CD4-positive, alpha-beta T cell (primary cell): ENCODE measurements at places on chromosomes 12 and 14.

DNA sequence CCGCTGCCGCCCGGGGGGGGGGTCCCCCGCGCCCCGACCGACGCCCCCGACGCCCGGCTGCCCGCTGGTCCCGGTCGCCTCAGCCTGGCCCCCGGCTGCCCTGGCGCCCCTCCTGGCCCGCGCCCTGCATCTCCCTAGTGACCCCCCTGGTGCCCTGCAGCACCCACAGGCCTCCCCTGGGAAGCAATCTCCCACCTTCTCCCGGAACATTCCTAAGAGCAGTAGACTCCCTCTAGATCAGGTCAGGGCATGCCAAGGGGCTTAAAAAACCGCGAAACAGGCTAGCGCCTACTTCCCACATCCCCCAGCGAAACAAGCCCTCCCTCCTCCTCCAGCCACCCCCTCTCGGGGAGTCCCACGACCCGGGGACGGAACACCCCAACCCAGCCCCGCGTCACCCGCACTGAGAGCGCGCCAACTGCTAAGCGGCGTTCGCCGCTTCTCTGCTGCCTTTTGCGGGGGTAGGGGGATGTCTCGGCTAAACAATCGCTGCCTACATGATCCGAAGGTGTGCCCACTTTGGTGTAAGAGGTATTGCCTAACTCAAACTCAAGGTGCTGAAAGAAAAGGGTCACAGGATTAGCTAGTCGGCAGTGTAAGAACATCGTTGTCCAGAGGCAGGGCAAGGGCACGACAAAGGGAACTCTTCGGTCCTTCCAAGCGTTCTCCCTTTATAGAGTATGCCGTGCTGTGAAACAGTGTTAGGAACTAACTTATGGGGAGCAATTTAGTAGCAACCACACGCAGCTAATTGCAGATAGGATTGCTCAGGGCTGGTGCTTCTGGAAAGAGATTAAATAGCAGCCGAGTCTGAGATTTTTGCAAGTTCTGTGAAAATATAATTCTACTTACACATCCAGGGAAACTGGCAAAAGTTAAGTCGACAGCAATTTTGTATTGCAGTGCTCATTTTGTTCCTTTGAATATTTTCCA is 619 bp upstream of the NTN4 start:
- H3K4me3 ChIP-seq = peak overlapping the region; percentile 52
- no peak overlapping the region for H3K27ac ChIP-seq
- DNase-seq = peak; percentile 21
- H3K36me3 ChIP-seq = no peaks in the 10 kb centered on the region
- peaks cover 22% of the 10 kb centered on the region for H3K4me1 ChIP-seq

GRCh38 chr12:51051787-51052186 is 3.7 kb downstream of the LETMD1 start:
- H3K4me3 ChIP-seq = no peak overlapping the region
- H3K36me3 ChIP-seq = peaks cover 47% of the 10 kb centered on the region
- peaks cover 25% of the 10 kb centered on the region for H3K4me1 ChIP-seq
- DNase-seq = no peak

DNA sequence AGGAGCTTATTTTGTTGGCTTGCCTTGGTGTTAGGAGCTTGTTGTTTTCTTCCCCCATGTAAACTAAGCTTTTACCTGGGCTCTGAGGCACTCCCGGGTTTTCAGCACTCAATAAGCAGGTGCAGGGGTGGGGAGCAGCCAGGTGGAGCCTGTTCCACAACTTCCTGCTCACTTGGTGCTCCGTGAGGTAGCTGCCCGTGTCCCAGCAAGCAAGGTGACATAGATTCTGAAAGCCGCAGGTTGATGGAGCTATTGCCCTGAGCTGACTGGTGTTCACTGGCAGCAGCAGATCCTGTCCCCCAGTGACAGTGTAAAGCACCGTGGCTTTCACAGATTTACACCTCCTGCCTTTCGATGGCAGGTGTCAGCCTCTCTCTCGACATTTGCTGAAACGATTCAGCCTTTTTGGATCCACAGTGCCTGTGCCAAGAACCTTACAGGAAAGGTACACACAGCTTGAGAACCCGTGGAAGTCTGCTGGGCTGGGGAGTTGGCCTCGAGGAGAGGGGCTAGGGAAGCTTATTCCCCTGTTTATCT is 295.7 kb upstream of the FKBP4 start:
- no peaks in the 10 kb centered on the region for H3K4me1 ChIP-seq
- no peak for DNase-seq
- H3K27me3 ChIP-seq = peaks cover 6% of the 10 kb centered on the region
- no peak overlapping the region for H3K4me3 ChIP-seq
- no peaks in the 10 kb centered on the region for H3K36me3 ChIP-seq

DNA sequence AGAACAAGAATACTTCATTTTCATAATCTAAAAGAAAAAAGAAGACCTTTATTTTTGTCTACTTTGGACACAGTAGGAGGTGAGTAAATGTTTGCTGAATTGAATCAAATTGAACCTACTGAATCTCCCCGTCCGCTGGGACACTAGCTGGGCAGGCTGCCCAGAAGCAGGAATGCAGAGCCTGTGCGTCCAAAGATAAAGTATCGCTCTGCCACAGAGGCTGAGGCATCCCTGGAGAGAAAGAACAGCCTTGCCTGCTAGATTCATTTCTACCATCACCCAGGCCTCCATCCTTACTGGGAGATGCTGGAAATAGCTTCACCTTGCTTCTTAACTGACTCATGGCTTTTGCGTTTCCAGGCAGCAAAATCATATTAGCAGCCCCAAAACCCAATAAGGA is 64.1 kb upstream of the TSPAN11 start:
- no peak for DNase-seq
- no peaks in the 10 kb centered on the region for H3K27me3 ChIP-seq
- no peak overlapping the region for H3K4me3 ChIP-seq

DNA sequence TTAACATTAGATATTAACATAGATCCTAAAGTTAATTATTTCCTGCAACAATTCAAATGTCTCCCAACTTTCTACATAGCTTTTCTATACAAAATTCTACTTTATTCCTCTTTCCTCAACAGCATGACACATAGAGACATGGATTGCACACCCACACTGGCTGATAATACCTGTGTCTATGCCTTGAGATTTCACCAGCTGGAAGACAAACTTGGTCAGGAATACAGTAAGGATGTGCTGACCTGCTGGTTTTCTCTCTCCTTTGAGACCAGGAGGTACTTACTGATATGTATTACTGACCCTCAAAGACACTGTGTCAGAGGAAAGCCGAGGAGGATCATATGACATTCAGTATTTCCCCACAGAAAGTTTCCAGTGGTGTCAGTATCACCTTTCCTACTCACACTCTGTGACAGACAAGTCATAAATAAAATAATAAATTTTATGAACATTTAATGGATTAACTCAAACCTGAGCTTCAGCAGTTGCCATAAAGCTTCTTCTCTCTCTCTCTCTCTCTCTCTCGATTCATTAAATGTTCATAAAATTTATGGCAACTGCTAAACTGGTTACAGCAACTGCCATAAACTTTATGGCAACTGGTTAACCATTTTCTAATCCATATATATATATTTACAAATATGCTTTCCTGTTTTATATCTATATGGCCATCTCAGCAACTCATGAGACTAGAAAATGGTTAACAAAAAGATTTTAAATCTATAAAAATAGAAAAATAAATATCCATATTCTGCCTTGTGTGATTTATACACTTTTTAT is 22.7 kb downstream of the EIF2S3B start:
- H3K27me3 ChIP-seq = no peaks in the 10 kb centered on the region
- no peak for DNase-seq
- H3K36me3 ChIP-seq = no peaks in the 10 kb centered on the region
- H3K4me3 ChIP-seq = no peak overlapping the region

- no peaks in the 10 kb centered on the region for H3K36me3 ChIP-seq
- DNase-seq = no peak
- no peaks in the 10 kb centered on the region for H3K4me1 ChIP-seq
- no peak overlapping the region for H3K4me3 ChIP-seq
- no peaks in the 10 kb centered on the region for H3K27me3 ChIP-seq
Observed at GRCh38 chr12:127245009-127245408, 1022.0 kb upstream of the TMEM132C start.

DNA sequence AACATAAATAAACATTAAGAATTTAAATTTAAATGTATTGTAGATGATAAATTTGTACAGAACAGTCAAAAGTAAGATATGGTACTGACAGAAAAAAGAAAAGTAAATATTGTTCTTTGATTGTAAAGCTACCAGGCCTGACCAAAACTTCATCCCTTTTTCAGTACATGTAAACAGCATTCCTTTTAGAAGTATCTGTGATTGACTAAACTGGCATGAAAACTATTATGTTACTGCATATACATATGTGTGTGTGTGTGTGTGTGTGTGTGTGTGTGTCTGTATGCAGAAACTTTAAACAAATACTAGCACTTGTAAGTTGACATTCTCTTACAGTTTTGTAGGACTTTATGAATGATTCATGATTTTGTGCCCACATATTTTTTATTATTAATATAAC is 270.9 kb downstream of the C12orf50 start:
- no peaks in the 10 kb centered on the region for H3K4me1 ChIP-seq
- no peak overlapping the region for H3K27ac ChIP-seq
- no peak overlapping the region for H3K4me3 ChIP-seq
- no peaks in the 10 kb centered on the region for H3K36me3 ChIP-seq
- DNase-seq = no peak

DNA sequence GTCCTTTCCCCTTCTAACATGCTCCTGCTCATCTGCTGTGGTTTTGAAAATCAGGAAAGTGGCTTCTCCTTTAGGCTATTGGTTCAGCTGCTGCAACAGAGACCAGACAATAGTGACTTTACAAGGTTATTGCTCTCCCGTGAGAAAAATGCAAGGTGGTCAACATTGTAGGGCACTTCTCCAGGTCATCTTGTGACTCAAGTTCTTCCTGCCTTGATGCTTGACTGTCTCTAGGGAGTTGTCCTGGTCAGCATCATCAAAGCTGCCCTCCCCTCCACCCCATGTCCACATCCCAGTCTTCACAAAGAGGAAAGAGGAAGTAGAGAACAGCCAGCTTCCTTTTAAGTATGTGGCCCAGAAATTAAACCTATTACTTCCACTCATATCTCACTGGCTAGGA is 3.9 kb upstream of the TMEM63C start:
- DNase-seq = no peak
- H3K36me3 ChIP-seq = no peaks in the 10 kb centered on the region
- H3K4me3 ChIP-seq = no peak overlapping the region
- peaks cover 26% of the 10 kb centered on the region for H3K27me3 ChIP-seq

- DNase-seq = no peak
- H3K27me3 ChIP-seq = no peaks in the 10 kb centered on the region
- H3K4me3 ChIP-seq = no peak overlapping the region
Observed at GRCh38 chr12:70002912-70003255, 177.9 kb downstream of the MYRFL start.

GRCh38 chr14:60090864-60091519 is 731 bp upstream of the PCNX4 start:
- peak overlapping the region; percentile 89 for H3K4me3 ChIP-seq
- DNase-seq = peak; percentile 6

DNA sequence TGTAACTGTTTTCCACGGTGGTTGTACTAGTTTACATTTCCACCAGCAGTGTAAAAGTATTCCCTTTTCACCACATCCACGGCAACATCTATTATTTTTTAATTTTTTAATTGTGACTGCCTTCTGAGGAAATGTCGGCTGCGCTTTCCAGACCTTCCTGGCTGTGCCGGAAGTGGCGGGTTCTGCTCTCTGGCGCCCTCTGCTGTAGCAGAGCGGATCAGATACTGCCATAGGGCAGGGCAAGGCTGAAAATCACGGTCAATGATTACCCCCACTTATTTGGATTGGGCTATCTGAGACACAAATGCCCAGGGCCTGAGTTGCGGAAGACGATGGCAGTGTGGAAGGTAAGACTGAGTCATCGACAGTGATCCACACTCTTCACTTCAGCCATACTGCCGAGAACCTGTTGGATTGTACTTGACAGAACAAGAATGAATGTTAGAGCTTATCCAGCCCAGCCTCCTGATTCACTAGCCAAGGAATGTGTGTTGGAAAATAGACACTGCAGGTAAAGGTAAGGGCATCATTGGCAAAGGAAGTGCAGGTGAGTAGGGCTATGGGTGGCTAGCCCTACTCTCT is 124.2 kb downstream of the NTF3 start:
- no peak overlapping the region for H3K4me3 ChIP-seq
- no peaks in the 10 kb centered on the region for H3K36me3 ChIP-seq
- no peak overlapping the region for H3K27ac ChIP-seq

DNA sequence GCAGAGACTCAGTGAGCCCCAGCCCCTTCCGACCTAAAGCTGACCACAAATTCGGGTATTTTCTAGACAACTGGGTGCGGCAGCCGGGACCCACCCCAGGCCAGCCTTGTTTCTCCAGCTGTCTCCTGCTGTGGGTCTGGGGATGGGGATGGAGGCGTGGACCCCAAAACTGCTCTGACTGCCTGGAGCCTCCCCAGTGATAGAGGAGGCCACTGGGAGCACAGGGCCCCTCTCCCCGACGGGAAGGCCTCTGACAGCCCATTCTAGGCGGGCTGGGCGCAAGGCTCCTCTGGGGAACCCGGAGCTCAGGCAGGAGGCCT is 38.2 kb upstream of the TDRD9 start:
- H3K27me3 ChIP-seq = no peaks in the 10 kb centered on the region
- no peaks in the 10 kb centered on the region for H3K4me1 ChIP-seq
- H3K27ac ChIP-seq = no peak overlapping the region
- DNase-seq = no peak
- no peaks in the 10 kb centered on the region for H3K36me3 ChIP-seq

GRCh38 chr12:11901701-11902524 is 168.8 kb upstream of the BCL2L14 start:
- DNase-seq = no peak
- peak overlapping the region; percentile 3 for H3K4me3 ChIP-seq
- no peaks in the 10 kb centered on the region for H3K36me3 ChIP-seq
